ENCODE measurements at places on chromosomes 5 and 9.

DNA sequence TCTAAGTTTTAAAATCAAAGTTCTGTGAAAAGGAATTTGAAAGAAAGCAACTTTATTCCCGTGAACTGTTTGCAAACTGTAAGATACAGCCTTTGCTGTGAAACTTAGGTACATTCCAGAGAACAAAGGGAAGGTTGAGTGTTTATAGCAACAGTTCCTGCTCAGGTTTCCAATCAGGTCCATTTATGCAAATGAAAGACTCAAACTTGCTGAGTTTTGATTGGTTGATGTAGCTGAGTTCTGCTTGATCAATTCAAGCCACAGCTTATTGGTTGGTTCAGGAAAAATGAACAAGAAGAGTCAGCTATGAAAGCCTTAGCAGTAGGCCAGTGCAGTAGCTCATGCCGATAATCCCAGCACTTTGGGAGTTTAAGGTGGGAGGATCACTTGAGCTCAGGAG, 37.9 kb downstream of the SLC27A6 start:
- H3K36me3 ChIP-seq, result no peaks in the 10 kb centered on the region
- DNase-seq, result no peak
- H3K27me3 ChIP-seq, result peaks cover 5% of the 10 kb centered on the region
- no peak overlapping the region for H3K4me3 ChIP-seq
- no peaks in the 10 kb centered on the region for H3K4me1 ChIP-seq

- DNase-seq, result no peak
- no peaks in the 10 kb centered on the region for H3K27me3 ChIP-seq
- no peak overlapping the region for H3K27ac ChIP-seq
- H3K36me3 ChIP-seq, result no peaks in the 10 kb centered on the region
Observed at GRCh38 chr9:85248514-85249312, 493.0 kb downstream of the AGTPBP1 start.

- H3K4me3 ChIP-seq, result no peak overlapping the region
- no peaks in the 10 kb centered on the region for H3K27me3 ChIP-seq
- H3K27ac ChIP-seq, result no peak overlapping the region
- no peaks in the 10 kb centered on the region for H3K4me1 ChIP-seq
- DNase-seq, result no peak
- no peaks in the 10 kb centered on the region for H3K36me3 ChIP-seq
Observed at GRCh38 chr9:13588151-13589033, 308.9 kb upstream of the MPDZ start.

- H3K4me1 ChIP-seq, result no peaks in the 10 kb centered on the region
- H3K27ac ChIP-seq, result no peak overlapping the region
- no peaks in the 10 kb centered on the region for H3K36me3 ChIP-seq
- no peaks in the 10 kb centered on the region for H3K27me3 ChIP-seq
- no peak overlapping the region for H3K4me3 ChIP-seq
- no peak for DNase-seq
Observed at GRCh38 chr9:87653941-87654340, 72.0 kb upstream of the CTSL start.

DNA sequence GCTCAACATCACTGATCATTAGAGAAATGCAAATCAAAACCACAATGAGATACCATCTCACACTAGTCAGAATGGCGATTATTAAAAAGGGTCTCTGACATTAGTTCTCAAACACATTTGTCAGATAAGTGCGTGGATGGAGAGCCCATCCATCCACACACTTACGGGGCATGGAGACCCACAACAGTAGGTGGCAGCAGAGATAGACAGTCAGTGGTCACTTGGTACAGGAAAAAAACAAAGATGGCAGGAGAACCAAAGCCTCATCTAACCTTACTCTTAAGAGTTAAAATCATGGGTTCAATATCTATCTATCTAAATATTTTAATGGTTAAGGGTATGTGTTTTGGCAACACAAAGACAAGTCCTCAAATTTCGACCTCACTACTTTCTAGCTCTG, 1378.7 kb upstream of the C9orf72 start:
- no peaks in the 10 kb centered on the region for H3K4me1 ChIP-seq
- no peaks in the 10 kb centered on the region for H3K36me3 ChIP-seq
- no peak for DNase-seq
- H3K4me3 ChIP-seq, result no peak overlapping the region
- H3K27me3 ChIP-seq, result no peaks in the 10 kb centered on the region

DNA sequence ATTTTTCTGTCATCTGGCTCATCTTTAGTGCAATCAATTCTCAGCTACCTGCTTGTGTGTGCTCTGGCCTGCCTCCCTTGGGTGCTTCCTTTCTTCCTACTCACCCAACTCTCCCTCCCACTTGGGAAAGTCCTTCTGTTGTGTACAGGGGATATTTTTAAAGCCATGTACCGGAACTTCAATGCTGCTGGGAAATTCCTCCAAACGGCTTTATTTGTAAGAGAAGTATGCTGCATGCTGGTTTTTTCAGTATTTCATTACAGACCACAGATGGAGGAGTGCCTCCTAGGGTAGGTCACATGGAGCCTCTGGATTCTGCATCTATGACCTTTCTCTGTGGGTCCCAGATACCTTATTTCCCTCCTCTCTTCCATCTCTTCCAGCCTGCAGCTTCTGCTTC, 5.4 kb upstream of the HMHB1 start:
- no peak overlapping the region for H3K4me3 ChIP-seq
- DNase-seq, result no peak
- peaks cover 9% of the 10 kb centered on the region for H3K27me3 ChIP-seq
- no peak overlapping the region for H3K27ac ChIP-seq
- H3K4me1 ChIP-seq, result peaks cover 2% of the 10 kb centered on the region

DNA sequence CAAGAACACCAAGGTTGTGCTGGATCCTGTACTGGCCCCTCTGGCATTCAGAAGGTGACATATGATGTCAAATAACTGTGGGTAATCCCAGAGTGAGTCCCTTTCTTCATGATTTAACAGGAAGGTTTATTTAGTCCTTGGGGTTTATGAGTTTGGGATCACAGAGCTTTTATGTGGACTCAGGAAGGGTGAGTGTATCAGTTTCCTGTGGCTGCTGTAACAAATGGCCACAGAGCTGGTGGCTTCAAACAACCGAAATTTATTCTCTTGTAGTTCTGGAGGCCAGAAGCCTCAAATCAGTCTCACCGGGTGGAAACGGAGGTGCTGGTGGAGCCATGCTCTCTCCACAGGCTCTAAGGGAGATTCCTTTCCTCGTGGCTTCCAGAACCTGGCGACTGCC, 157.7 kb downstream of the MELK start:
- no peaks in the 10 kb centered on the region for H3K4me1 ChIP-seq
- no peak overlapping the region for H3K27ac ChIP-seq
- DNase-seq, result no peak
- H3K4me3 ChIP-seq, result no peak overlapping the region
- H3K27me3 ChIP-seq, result no peaks in the 10 kb centered on the region
- peaks cover 3% of the 10 kb centered on the region for H3K36me3 ChIP-seq

GRCh38 chr9:133691191-133691590, 47.0 kb downstream of the SARDH start:
- peak overlapping the region; percentile 73 for H3K27ac ChIP-seq
- no peaks in the 10 kb centered on the region for H3K4me1 ChIP-seq
- DNase-seq, result no peak
- H3K36me3 ChIP-seq, result peaks cover 4% of the 10 kb centered on the region
- H3K4me3 ChIP-seq, result no peak overlapping the region
- no peaks in the 10 kb centered on the region for H3K27me3 ChIP-seq

- peak; percentile 42 for DNase-seq
- H3K27ac ChIP-seq, result peak within 1 kb of the TSS; percentile 94
Observed at GRCh38 chr9:124257844-124258606, at the start of gene NEK6. NEK6 (plus strand) TSS chr9:124257949; CDS start chr9:124301965, 44,016 bp downstream.

GRCh38 chr9:108476574-108476973, 379.2 kb downstream of the ACTL7B start:
- no peaks in the 10 kb centered on the region for H3K36me3 ChIP-seq
- H3K27me3 ChIP-seq, result no peaks in the 10 kb centered on the region
- no peaks in the 10 kb centered on the region for H3K4me1 ChIP-seq
- no peak overlapping the region for H3K4me3 ChIP-seq
- no peak for DNase-seq

DNA sequence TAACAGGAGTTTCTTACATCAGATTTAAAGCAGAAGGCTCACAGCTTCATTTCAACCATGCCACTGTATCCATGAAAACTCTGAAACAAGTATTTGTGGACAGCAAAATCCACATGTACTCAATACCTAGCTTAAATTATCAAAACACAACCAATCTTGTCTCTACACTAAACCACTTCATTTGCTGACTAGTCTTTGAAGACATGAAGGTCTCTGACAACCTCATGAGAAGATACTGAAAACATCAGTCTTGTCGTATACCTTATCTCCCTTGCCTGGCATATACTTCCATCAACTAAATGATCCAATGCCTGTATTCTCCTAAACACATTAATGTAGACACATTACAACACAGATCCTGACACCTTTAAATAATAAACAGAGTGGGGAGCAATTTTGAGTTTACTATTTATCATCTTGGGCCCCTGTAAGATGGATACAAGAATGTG, 2.9 kb downstream of the RPS23 start:
- H3K4me1 ChIP-seq, result peaks cover 19% of the 10 kb centered on the region
- DNase-seq, result no peak
- H3K27ac ChIP-seq, result no peak overlapping the region
- H3K4me3 ChIP-seq, result no peak overlapping the region
- peaks cover 60% of the 10 kb centered on the region for H3K36me3 ChIP-seq

- H3K36me3 ChIP-seq, result no peaks in the 10 kb centered on the region
- DNase-seq, result no peak
- no peak overlapping the region for H3K27ac ChIP-seq
Observed at GRCh38 chr5:9467199-9468059, 78.4 kb downstream of the SEMA5A start.

GRCh38 chr9:115397591-115398312, 279.8 kb upstream of the TNC start:
- H3K36me3 ChIP-seq, result no peaks in the 10 kb centered on the region
- H3K4me3 ChIP-seq, result no peak overlapping the region
- no peak for DNase-seq
- H3K27ac ChIP-seq, result no peak overlapping the region
- no peaks in the 10 kb centered on the region for H3K27me3 ChIP-seq

- no peak overlapping the region for H3K27ac ChIP-seq
- no peaks in the 10 kb centered on the region for H3K36me3 ChIP-seq
- no peak for DNase-seq
- H3K27me3 ChIP-seq, result peaks cover 12% of the 10 kb centered on the region
Observed at GRCh38 chr5:168312606-168313295, 21.3 kb downstream of the WWC1 start.

DNA sequence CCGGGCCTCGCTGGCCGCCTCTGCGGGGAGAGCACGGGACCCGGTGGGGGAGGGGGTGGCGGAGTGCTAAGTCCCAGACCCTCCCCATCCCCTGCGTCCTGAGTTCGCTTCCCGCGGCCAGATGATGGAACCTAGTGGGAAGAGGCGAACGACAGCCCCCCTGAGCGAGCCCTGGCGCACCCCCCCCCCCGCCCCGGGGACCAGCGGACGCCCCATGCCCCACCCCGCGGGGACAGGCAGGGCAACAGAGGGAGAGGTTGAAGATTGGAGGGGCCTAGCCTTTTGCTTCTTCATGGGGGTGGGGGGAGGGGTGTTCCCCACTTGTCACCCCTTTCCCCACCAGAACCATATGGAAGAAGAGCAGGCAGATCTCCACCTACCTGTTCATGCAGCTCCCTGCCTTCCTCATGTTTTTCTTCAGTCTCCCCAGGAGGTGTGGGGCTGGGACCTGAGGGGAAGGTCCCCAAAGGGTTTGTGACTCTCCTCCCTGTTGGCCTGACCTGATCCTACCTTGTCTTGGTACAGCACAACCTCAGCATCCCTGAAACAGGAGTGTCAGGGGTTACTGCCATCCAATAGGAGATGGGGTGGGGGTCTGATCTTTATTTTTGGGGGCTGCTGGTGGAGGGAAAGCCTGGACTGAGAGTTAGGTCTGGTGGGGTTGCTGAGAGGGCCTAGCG, 485 bp downstream of the FAM53C start:
- peaks cover 23% of the 10 kb centered on the region for H3K4me1 ChIP-seq
- peaks cover 37% of the 10 kb centered on the region for H3K36me3 ChIP-seq
- H3K27ac ChIP-seq, result peak overlapping the region; percentile 99
- no peaks in the 10 kb centered on the region for H3K27me3 ChIP-seq
- peak overlapping the region; percentile 87 for H3K4me3 ChIP-seq

GRCh38 chr5:76379316-76379715, 23.8 kb upstream of the IQGAP2 start:
- no peaks in the 10 kb centered on the region for H3K27me3 ChIP-seq
- H3K27ac ChIP-seq, result no peak overlapping the region
- DNase-seq, result no peak
- H3K4me1 ChIP-seq, result peaks cover 33% of the 10 kb centered on the region
- H3K36me3 ChIP-seq, result no peaks in the 10 kb centered on the region

DNA sequence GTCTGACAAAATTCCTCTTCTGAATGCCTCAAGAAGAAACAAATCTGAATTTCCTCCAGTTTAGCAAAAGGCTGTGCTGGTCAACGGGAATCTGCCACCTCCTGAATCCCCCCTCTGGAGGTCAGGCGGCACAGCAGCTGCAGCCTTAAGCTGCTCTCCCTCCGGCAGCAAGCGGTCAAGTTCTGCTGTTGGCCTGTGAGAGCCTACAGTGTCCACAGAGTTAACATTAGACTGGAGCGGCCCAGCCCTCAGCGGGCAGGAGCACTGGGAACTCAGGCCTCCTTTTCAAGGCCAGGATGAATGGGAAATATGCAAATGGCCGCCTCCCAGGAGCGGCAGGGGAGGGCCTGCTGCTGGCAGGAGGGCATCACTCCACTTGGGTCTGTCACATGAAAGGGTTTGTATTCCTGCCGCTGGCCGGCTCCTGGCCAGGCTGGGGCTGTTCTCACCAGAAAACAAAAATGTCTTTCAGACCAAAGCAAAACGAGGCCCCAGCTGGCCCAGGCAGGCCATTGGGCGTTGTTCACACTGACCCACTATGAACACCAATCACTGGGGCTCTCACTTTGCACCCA, 8.2 kb downstream of the ACSL6 start:
- H3K27me3 ChIP-seq, result no peaks in the 10 kb centered on the region
- peaks cover 3% of the 10 kb centered on the region for H3K36me3 ChIP-seq
- H3K4me1 ChIP-seq, result peaks cover 47% of the 10 kb centered on the region

GRCh38 chr5:173316339-173317020, 11.7 kb downstream of the STC2 start:
- no peak overlapping the region for H3K27ac ChIP-seq
- no peaks in the 10 kb centered on the region for H3K4me1 ChIP-seq
- no peaks in the 10 kb centered on the region for H3K36me3 ChIP-seq
- peaks cover 100% of the 10 kb centered on the region for H3K27me3 ChIP-seq
- DNase-seq, result no peak
- H3K4me3 ChIP-seq, result no peak overlapping the region

GRCh38 chr5:93954421-93955069, 213.1 kb upstream of the POU5F2 start:
- peaks cover 4% of the 10 kb centered on the region for H3K4me1 ChIP-seq
- no peak overlapping the region for H3K4me3 ChIP-seq
- peaks cover 5% of the 10 kb centered on the region for H3K36me3 ChIP-seq
- DNase-seq, result no peak
- H3K27ac ChIP-seq, result no peak overlapping the region

DNA sequence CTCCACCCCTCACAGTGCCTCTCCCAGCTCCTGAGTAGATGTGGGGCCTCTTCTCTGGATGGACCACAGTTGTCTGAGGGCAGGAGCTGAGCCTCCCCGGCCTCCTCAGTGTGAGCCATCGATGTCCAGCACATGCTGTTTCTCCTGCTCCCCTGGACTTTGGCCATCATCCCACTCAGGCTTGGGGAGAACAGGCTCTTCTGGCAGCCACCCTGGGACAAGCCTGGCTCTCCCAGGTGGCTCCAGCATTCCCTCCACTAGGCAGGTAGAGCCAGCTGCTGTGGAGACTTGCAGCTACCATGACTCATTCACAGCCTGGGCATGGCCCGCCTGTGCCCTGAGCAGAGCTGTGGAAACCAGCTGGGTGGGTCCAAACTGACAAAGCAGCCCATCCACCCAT, 77.0 kb downstream of the CSNK1A1 start:
- peaks cover 56% of the 10 kb centered on the region for H3K27me3 ChIP-seq
- no peaks in the 10 kb centered on the region for H3K36me3 ChIP-seq
- no peak for DNase-seq
- no peak overlapping the region for H3K27ac ChIP-seq
- no peaks in the 10 kb centered on the region for H3K4me1 ChIP-seq

Measured in effector memory CD8-positive, alpha-beta T cell (primary cell).